ENCODE measurements at places on chromosomes 3 and 15. TPM values are rescaled to one million over a fixed set of nuclear protein-coding genes. Genes with fewer than 3 reads are reported as not detected.

The PLCH1 gene
- total RNA-seq: 30.9 TPM

The HACD2 gene
- total RNA-seq: 55.6 TPM

The CNTN6 gene
- 35.1 TPM for total RNA-seq

The DUOXA1 gene
- total RNA-seq: not detected

The ACAN gene
- 3.0 TPM for total RNA-seq

The NEK11 gene
- total RNA-seq: 44.1 TPM

The SGO1 gene
- 3.5 TPM for total RNA-seq

The RTP4 gene
- total RNA-seq: 0.23 TPM

The ALAS1 gene
- total RNA-seq: 50.7 TPM

All from diencephalon (tissue), 1 donor.